Central memory CD8-positive, alpha-beta T cell (primary cell): ENCODE measurements at places on chromosomes 11 and 22.

DNA sequence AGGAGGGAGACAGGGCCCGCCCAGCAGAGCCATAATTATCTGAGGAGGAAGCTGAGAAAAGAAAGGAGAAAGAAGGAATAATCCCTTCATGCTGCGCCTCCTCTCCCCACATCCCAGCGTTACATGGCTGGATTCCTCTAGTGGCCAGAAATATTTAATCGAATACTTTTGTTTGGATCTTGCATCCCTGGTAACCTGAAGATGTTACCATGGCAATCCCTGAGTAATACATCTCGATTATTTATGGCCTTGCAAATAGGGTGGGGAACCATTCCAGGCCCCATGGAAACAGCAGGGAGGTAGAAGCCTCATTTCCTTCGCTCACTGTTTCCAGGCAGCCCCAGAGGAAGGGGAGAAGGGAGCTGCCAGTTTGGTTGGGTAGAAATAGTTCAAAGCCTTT is 357.7 kb downstream of the BUD13 start:
- no peak for DNase-seq
- H3K36me3 ChIP-seq, result no peaks in the 10 kb centered on the region
- no peak overlapping the region for H3K27ac ChIP-seq

DNA sequence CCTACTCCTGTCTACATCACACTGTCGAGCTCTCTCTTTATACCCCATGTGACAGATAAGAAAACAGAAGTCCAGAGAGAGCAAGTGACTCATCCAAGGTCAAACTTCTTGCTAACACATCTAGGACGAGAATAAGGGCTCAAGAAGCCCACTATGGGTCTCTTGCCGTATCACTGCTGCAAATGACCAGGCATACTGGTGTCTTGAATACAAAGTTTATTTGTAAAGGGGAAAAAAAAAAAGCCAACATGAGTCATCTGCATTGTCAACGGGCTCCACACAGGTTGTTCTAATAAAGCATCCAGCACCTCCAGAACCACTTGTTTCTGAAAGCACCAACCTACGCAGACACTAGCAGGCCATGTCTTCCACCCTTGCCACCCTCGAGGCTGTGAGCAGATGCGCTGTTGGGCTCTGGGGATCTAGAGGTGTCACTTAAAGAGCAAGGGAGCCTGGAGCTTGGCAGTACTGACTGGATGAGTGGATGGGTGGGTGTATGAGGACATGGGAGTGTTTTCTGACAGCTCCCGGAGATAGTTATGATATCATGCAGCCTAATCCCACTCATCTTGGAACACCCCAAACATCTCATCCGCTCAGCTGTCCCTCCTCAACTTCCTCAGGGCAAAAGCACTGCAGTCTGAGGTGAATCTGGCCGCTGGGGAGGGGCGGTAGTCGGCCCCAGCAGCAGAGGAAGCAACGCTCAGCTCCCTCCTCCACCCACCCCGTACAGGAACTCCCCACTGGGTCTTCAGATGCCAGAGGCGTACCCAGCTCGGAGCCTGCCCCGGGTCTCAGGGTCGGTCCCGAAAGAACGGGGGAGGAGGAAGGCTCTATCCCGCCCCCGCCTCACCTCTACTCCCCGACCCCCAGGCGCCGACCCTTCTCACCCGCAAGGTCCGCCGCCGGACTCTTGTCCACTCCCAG is 1.0 kb downstream of the SMCO4 start:
- peaks cover 14% of the 10 kb centered on the region for H3K4me1 ChIP-seq
- H3K36me3 ChIP-seq, result peaks cover 5% of the 10 kb centered on the region
- no peak for DNase-seq
- no peak overlapping the region for H3K27ac ChIP-seq
- H3K4me3 ChIP-seq, result peak overlapping the region; percentile 89

- H3K27me3 ChIP-seq, result peaks cover 10% of the 10 kb centered on the region
- DNase-seq, result no peak
- no peak overlapping the region for H3K4me3 ChIP-seq
- peaks cover 5% of the 10 kb centered on the region for H3K4me1 ChIP-seq
- no peaks in the 10 kb centered on the region for H3K36me3 ChIP-seq
These were observed 14.1 kb downstream of the VWCE start for GRCh38 chr11:61280883-61281580.

DNA sequence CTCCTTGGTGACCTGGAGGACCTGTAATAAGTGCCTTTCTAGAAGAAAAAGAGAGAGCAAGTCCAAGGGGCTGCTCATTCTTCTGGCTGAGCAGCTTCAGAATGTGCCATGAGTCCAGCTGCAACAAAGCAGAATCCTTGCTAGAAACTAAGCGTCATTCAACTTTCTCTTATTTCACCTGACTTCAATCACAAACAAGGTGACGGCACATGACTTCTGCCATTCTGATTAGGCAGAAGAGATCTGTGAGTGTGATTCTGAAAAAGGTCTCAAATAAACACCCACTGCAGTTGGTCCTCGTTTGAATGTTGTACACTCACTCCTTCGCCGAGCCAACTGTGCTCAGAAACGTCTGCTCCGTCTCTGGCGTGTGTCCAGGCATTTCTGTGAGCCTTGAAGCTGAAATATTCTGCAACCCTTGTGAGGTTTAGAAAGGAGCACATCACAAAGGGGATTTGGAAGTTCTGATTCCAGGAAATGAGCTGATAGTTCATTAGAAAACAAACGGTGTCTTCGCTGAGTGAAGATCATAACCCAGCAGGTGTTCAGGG is 623.8 kb upstream of the KIRREL3 start:
- H3K36me3 ChIP-seq, result no peaks in the 10 kb centered on the region
- no peak overlapping the region for H3K27ac ChIP-seq
- DNase-seq, result no peak
- H3K4me1 ChIP-seq, result no peaks in the 10 kb centered on the region
- no peaks in the 10 kb centered on the region for H3K27me3 ChIP-seq

DNA sequence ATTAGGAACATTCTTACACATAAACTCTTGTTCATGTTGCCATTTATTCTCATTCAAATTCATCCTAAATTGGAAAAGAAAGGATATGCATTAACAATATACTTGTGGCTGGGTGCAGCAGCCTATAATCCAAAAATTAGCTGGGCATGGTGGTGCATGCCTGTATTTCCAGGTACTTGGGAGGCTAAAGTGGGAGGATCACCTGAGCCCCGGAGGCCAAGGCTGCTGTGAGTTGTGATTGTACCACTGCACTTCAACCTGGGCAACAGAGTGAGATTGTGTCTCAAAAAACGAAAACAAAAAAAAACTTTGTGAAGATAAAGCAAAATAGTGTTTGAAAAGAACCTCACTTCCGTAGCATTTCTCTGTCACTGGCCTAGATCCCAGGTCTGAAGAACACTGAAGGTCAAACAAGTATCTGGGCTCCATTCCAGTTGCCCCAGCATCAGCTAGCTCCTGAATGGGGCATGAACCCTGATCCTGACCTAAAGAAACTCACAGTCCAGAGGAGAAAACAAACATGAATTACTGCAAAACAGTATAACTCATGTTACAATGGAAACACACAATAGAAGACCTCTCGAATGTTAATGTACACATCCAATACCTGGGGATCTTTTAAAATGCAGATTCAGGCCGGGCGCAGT is 32.2 kb downstream of the TUG1 start:
- DNase-seq, result no peak
- H3K27me3 ChIP-seq, result peaks cover 20% of the 10 kb centered on the region
- no peaks in the 10 kb centered on the region for H3K36me3 ChIP-seq

DNA sequence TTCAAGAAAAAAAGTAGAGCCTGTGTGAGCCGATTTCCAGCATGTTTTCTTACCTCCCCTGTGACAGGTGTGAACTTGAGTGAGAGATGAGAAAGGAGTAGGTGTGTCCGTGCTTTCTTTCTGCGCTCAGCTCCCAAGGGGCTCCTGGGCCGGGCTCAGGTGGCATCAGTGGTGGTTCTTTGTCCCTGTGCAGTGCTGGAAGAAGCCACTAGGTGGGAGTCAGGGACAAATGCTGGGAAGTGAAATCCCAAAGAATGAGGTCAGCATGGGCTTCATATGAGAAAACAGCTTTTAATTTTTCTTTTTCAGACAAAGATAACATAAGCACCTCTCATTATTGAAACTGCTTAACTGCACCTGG is 57.8 kb downstream of the PPFIBP2 start:
- no peaks in the 10 kb centered on the region for H3K36me3 ChIP-seq
- H3K27ac ChIP-seq, result no peak overlapping the region
- H3K4me3 ChIP-seq, result no peak overlapping the region
- no peak for DNase-seq
- H3K4me1 ChIP-seq, result peaks cover 12% of the 10 kb centered on the region

- H3K27me3 ChIP-seq, result no peaks in the 10 kb centered on the region
- H3K4me3 ChIP-seq, result no peak overlapping the region
- H3K4me1 ChIP-seq, result no peaks in the 10 kb centered on the region
- H3K36me3 ChIP-seq, result no peaks in the 10 kb centered on the region
- H3K27ac ChIP-seq, result no peak overlapping the region
- DNase-seq, result no peak
These were observed 37.7 kb downstream of the DDI1 start for GRCh38 chr11:104073950-104074705.

DNA sequence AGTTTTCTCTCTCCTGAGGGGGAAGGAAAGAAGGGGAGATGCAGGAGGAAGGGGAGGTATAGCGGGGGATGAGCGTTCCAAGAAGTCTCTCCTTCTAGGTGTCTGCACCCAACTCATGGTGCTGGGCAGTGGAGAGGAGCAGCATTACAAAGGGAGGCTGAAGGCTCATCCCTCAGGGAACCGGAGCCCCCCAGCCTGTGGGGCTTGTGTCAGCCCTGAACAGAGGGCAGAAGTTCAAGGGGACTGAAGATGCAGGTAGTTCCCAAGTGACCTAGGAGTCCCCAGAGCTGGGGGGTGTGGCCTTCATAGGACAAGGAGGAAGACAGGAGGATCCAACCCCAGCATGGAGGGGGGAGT is 1.8 kb downstream of the C11orf68 start:
- H3K27ac ChIP-seq, result peak overlapping the region; percentile 15
- peaks cover 33% of the 10 kb centered on the region for H3K4me1 ChIP-seq
- no peaks in the 10 kb centered on the region for H3K27me3 ChIP-seq
- H3K4me3 ChIP-seq, result peak overlapping the region; percentile 91
